HCEC 1CT (cell line): ENCODE measurements at places on chromosomes 3 and 15.

DNA sequence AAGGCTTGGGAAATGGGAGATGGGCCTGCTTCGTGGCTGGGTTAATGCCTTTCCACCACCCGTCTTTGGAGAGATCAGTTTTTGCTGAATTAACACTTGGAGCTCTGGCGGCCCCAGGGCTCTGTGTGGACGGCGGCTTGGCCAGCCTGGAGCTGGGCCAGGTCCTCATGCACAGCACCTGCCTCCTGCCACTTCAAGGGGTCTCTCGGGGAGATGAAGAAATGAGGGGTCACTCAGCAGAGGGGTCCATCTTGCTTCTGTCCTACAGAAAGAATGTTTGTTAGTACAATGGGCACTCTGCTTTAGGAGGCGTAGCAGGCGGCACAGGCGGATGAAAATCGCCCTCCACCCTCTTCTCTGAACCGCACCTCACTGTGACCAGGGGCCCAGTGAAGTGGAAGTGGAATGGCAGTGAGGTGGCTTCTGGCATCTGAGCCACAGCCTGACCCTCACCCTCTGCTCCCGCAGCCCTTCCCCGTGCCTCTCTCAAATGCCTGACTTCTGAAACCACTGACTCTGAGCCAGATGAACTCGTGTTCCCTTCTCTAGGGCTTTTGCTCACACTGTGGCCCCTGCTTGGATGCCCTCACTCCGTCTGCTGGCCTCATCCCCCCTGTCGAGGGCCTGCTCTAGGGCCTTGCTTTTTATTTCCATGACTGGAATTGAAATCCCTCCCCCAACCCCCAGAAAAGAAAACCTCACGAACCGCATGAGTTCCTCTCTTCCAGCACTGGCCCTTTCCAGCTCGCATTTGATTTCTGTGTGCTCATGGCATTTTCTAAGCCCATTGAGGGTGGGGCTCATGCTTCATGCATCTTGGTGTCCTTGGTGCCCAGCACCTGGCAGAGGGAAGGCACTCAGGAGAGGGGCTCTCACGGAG, 42.2 kb downstream of the CHDH start:
- no peak for DNase-seq

GRCh38 chr3:190811775-190812480, 50.6 kb downstream of the GMNC start:
- DNase-seq: peak; percentile 61

- DNase-seq: no peak
These were observed 169.1 kb upstream of the NSMCE3 start for GRCh38 chr15:29438703-29439055.

DNA sequence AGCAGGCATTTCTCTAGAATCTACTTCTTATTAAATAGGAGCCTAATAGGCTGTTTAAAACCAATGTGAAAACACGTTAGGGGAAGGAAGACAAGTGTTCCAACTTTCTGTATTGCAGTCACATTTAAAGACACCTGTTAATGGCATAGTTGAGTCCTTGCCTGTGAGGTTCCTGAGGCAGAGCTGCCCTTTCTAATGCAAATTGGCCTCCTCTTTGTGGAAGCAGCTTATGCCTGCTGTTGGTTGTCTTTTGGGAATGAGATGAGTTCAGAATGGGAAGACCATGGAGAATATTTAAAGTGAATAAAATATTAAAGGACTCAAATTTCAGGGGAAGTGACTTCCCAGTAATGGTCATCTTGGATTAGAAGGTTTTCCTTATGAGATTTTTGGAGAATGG, 51.2 kb downstream of the NEK11 start:
- DNase-seq: no peak

DNA sequence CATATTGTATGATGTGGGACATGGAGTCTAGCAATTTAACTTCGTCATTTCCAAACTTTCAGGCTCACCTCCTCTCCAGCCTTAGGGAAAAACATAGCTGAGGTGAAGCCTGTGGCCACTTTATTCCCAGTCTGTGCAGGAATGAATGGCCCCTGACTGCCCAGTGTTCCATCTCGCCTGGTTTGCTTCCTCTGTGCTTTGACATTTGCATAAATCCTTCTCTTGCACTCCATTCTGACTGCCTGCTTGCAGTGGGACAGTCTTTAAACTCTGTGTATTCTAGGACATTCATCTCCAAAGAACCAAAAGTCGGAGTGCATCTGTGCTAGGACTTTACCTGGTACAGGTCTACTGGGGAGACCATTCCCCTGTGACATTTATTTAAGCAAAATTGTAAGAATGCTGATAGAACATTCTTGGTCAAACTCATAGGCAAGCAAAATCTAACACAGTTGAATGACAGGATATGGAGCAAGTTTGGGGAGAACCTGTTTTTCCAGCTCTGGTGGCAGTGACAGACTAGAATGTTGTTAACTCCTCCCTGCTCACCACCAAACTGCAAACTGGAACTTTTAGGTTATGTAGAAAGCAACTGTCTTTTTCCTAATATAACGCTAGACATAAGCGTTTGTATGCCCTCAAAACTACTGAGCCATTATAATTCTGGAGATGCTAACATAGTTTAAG, 22.1 kb downstream of the TMED3 start:
- no peak for DNase-seq

GRCh38 chr3:15443826-15444524, 16.6 kb downstream of the EAF1 start:
- DNase-seq: no peak

DNA sequence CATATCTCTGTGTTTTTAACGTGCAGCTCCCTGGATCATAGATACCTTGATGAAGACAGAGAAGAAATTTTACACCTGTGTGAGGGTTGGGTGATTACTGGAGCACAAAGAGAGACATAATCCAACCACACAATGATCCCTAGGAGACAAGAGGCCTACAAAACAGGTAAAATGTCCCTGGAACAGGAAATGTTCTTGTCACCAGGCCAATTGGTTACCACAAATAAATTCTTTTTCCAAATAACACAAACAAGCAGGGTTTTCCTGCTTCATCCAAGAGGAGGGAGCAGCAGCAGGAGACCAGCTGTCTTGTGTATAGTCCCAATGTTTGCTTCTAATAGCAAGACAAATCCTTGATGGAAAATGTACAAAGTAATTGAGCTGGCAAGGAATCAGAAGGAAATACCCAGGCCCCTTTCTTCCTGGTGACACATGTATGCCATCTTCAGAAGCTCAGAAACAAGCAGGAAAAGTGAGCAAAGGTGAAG, 1.4 kb downstream of the MGLL start:
- DNase-seq: peak; percentile 57

GRCh38 chr15:34883633-34884032, 85.9 kb downstream of the AQR start:
- DNase-seq: peak; percentile 41

DNA sequence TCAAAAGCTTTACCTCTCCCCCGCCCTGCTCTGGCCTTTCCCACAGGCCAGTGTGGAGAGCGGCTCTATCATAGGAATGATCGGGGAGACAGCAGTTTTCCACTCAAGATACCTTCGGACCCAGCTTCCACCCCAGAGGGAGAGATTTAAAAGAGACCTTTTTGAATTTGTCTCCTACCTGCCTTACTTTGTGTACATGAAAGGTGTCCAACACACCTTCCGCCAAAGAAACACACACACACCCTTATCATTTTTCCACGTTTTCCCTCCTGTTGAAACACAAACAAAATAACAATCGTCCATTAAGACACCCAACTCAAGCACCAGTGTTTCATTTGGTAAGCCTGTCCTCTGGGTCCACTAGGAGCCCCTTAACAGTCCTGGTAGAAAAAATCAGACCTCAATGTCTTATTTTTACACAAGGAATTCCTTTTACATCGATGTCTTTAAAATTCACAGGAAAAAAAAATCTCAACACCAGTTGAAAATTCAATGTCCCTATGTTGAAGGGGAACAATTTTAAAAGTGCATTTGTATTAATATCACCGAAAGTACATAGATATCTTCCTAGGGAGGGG, 4.0 kb downstream of the HES1 start:
- no peak for DNase-seq

GRCh38 chr3:132573797-132574211, 23.3 kb upstream of the ACKR4 start:
- DNase-seq: no peak

- DNase-seq: no peak
These were observed 156.9 kb downstream of the SOX2 start for GRCh38 chr3:181868576-181869082.

- no peak for DNase-seq
These were observed 214.2 kb downstream of the MEIS2 start for GRCh38 chr15:36886191-36886590.

GRCh38 chr15:61857169-61857829, 202.9 kb downstream of the VPS13C start:
- DNase-seq: no peak

DNA sequence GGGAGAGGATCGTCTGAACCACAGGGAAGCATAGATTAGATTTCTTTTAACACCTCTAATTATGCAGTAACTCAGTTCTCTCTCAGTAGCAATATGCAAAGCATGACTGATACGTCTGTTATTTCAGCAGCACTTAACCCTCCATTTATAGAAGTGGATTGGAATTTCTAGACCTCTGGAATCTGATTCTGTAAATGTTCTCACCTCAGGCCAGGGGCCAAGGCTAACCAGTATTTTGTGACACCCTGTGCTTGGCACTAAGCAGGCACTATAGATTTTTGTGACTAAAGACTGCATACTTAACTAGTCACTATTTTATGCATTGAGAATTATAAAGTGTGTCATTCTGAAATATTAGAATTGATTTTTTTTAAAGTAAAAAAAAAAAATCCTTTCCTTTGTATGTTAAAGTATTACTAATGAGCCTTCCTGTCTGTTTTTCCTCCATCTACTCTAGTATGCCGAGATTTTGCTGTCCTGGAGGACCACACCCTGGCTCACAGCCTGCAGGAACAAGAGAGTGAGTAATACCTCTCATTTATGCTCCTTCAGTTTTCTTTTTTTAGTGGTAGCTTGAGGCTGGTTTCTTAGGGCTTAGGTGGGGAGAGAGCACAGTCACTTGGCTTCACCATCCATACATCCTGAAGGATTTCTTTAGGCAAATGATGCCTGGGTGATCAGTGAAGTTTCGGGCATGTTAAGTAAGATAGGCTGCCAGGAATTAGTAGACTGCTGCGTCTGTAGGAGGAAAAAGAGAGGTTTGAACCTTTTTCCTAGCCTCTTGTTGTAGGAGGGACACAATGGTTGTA, 26.5 kb upstream of the UTS2B start:
- peak; percentile 71 for DNase-seq

- peak; percentile 71 for DNase-seq
These were observed 1.6 kb downstream of the SPRED1 start for GRCh38 chr15:38254051-38254883.

DNA sequence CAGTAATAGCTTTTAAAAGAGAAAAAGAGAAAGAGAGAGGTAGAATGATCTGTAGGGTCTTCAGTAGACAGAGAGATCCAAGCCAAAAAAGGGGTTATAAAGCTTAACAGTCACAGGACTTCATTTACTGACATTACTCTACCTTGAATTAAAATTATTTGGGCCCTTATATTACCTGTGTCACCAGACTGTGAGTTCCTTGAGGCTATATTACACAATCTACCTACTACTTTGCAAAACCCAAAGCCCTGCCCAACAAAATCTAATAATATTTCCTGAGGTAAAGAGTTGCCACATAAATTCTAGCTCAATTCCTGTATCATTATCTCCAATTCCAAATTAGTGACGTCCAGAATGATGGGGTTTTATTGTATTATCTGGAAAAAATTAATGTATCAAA, 1.9 kb downstream of the UBR1 start:
- DNase-seq: no peak

- DNase-seq: no peak
These were observed 494.0 kb upstream of the NR2F2 start for GRCh38 chr15:95836536-95836935.

DNA sequence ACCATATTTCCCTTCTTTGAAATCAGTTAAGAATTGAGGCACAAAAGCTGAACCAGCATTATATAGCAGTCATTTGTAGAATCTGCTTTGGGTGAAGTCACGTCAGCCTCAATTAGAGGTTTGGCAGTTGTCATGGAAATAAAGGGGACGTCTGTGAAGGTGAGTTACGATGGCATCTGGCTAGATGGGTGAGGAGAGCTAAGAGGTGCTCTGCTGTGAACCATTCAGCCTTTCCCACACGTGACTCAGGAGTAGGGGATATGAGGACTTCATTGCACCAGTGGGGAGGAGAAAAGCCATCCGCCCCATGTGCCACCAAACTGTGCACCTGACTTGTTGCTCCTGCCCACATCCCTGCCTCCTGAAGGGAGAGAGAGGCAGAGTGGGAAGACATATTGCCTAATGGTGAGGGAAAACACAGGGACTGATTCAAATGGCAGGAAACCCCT, 2.8 kb upstream of the C15orf40 start:
- DNase-seq: no peak

GRCh38 chr15:84595660-84596059, 5.1 kb upstream of the ZSCAN2 start:
- DNase-seq: no peak

DNA sequence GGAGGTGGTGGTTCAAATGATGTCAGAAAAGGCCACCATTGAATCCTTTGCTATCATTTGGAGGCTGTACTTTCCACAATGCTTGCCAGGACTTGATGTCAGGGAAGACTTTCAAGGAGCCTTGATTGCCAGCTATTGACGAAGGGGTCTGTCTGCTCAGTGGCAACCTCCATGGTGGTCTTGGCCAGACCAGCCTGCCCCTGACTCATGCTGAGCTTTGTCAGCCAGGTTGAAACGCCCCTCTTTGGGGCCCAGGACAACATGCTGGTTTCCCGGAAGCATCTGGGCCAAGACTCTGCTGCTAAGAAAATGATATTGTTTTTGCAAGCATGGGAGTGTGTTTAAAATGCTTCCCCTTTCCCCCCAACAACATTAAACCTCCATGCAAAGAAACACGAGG, 26.7 kb downstream of the CGNL1 start:
- no peak for DNase-seq

GRCh38 chr15:90101130-90101968, 919 bp downstream of the IDH2 start:
- DNase-seq: no peak

GRCh38 chr3:150984066-150984465, 11.5 kb upstream of the CLRN1 start:
- no peak for DNase-seq

GRCh38 chr3:27666708-27667107, 55.4 kb downstream of the EOMES start:
- peak; percentile 66 for DNase-seq

DNA sequence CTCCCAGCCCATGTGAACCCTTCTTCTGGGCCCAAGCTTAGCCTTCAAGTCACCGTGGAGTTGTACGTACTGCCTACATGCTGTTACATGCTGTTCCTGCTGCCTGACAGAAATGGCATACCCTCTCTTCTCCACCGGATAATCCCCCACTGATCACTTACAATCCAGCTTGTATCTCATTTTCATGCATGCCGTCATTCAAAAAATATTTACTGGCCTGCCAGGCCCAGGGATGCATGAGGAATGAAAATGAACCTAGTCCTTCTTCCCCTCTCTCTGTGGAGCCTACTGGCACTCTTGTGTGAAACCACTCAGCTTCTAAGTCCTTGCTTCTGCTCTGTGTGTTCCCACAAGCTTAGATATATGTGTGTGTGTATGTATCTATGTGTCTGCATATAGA, 60.6 kb downstream of the WNT5A start:
- no peak for DNase-seq

DNA sequence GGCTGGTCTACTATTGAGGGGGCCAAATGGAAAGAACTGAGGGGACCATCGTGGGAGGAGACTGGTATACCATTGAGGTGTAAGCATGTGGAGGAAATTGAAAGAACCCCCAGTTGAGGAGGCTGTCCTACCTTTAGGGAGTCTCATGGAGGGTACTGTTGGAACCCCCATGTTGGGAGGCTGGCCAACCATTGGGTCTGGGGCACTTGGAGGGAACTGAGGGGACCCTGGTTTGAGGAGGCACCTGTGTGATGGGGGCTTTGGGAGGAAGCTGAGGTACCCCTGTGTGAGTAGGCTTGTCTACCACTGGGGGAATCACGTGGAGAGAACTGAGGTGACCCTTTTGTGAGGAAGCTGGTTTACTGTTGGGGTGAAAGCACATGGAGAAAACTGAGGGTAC, 157.5 kb downstream of the FBLN2 start:
- no peak for DNase-seq
